ENCODE measurements at places on chromosomes 6 and 20.

GRCh38 chr6:127464161-127464880, 5.1 kb upstream of the KIAA0408 start:
- DNase-seq = no peak

- no peak for DNase-seq
Measured at GRCh38 chr20:5000263-5001173, 792 bp downstream of the SLC23A2 start.

DNA sequence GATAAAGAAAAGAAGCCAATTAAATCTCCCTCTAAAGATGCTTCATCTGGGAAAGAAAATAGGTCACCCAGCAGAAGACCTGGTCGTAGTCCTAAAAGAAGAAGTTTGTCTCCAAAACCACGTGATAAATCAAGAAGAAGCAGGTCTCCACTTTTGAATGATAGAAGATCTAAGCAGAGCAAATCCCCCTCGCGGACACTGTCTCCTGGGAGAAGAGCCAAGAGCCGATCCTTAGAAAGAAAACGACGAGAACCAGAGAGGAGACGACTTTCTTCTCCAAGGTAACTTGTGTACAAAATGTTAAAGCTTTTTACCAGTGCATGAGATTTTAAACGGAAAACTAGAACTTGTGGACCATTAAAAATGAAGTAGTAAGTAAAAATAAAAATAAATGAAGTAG, 46.5 kb downstream of the FAM217A start:
- DNase-seq = no peak

DNA sequence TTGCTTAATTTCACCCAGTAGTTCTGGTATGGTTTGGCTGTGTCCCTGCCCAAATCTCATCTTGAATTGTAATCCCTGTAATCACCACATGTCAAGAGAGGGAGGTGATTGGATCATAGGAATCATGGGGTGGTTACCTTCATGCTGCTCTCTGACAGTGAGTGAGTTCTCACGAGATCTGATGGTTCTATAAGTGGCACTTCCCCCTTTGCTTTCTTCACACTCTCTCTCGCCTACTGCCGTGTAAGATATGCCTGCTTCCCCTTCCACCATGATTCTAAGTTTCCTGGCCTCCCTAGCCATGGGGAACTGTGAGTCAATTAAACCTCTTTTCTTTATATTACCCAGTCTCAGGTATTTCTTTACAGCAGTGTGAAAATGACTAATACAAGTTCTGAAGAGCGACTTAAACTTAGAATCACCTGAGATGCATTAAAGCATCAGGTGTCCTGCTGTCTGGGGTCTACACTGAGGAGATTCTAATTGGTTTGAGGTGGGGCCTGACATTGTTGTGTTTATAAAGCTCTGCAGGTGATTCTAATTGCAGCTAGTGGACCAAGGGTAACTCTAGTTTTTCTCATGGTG, 82.1 kb upstream of the DTNBP1 start:
- no peak for DNase-seq

DNA sequence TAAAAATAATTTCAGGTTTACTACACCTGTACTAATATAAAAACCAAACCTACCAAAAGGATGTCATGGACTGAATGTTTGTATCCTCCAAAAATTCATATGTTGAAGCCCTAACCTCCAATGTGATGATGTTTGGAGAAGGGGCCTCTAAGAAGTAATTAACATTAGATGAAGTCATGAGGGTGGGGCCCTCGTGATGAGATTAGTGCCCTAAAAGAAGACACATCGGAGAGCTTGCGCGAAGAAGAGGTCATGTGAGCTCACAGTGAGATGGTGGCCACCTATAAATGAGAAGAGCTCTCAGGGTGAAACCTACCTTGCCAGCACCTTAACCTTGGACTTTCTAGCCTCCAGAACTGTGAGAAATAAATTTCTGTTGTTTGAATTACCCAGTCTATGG, 20.8 kb downstream of the TULP4 start:
- DNase-seq = no peak

Measured in NCI-H524 treated with DMSO at 0.1 percent for 48 hours (cell line).